ENCODE measurements at places on chromosomes 6 and 20.

DNA sequence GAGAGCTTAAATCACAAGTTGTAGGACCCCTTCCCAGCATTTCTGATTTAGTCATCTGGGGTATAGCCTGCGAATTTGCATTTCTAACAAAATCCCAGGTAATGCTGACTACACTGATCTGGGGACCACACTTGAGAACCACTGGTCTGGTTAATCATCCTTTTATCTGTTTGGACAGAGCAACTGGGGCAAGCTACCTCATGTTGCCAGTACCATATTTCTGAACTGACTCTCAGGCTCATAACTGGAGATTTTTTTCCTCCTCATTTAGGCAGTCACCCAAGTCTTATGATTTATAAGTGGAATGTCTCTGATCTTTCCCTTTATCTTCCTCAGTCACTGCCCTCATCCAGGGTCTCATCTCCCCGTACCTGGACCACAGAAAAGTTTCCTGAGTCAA, 12.0 kb upstream of the GTF3C6 start:
- DNase-seq, result no peak

DNA sequence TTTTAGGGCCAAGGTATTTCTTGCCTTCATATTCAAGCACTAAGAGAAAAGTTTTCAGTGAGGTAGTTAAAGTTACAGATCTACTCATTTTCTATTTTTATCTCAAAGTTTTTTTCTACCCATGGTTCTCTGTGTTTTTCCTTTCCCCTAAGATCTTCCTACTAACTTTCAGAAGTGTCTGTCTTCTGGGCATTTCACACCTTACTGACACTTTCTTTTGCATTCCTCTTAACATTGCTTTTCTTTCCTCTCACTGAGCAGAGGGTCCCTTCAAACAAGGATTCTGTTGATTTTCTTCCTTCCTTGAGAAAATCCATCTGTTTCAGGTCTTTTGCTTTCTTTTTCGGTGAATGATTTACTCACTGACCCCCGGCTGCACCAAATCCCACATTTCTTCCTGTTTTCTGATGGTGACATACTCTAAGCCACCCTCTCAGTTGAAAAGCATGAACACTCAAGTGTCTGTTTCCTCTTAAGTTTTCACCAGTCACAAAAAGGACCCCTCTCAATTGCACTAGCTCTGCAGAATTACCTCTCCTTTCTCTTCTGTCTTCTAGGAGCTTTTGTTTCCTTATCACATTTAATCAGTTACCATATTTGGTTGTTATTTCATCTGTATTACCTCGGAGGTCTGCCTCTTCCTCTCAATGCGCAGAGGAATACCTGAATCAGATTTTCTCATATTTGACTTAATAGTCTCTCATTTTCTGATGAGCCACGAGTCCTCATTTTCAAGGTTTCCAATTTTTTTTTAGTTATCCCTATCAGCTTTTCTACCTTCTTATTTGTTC, 73.5 kb upstream of the RNF217 start:
- no peak for DNase-seq

DNA sequence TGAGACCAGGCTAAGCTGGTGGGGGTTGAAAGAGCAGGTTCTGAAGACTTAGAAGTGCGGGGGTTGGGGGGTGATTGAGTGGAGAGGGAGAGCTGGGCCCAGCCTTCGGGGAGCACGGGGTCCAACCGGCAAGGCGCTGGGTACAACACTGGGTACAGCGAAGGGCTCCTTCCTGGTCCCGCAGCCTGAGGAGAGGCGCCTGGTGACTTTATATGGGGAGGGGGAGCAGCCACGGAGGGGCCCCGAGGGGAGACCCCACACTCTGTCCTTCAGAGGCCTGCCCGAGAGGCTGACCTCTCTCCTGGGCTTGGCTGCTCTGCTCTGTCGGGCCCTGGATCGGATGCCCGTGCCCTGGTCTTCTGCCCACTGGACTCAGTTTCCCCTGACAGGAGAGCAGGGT, 10.4 kb upstream of the NTSR1 start:
- no peak for DNase-seq

DNA sequence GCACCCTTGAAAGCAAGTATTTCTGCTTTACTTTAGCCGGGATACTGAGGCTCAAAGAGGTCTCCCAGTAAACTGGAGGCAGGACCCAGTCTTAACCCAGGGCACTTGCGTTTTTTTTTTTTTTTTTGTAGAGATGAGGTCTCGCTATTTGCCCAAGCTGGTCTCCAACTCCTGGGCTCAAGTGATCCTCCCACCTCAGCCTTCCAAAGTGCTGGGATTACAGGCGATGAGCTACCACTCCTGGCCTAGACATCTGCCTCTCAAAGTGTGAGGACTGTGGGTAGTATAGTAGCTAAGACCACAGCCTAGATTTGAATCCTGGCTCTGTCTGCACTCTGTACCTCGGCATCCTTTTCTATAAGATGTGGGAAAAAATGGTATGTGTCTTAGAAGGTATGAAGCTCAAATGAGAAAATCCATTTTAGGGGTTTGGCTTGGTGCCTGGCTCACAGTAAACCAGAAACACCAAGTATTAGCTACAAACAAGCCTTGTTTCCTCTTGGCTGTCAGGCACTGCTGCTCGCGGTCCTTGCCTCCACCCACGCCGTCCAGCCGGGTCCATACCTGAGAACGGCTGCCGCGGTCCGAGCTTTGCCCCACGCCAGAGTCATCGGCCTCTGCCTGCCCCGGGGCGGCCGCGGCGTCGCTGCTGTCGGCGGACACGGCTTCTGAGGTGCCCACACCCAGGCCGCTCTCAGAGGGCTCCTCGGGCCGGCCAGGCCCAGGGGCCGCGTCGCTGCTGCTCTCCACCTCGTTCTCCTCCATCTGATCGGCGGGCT, 1.2 kb downstream of the ZNF335 start:
- DNase-seq, result no peak

DNA sequence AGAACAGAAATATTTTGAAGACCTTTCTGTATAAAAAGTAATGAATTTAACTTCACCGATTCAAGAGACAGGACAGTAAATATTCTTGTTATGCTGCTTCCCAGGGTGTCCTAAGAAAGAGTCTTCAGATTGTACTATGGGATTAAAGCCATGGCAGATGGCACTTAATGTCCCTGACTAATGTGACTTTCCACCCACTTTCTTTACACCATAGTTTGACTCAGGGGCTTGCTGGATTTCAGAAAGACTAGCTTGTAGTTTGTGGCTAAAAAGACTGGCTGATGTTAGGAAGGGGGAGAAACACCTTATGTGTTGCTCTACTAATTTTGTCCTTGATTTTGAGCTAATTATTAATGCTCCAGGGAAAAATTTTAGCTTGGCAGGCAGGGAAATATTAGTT, 75.9 kb downstream of the UTRN start:
- no peak for DNase-seq

DNA sequence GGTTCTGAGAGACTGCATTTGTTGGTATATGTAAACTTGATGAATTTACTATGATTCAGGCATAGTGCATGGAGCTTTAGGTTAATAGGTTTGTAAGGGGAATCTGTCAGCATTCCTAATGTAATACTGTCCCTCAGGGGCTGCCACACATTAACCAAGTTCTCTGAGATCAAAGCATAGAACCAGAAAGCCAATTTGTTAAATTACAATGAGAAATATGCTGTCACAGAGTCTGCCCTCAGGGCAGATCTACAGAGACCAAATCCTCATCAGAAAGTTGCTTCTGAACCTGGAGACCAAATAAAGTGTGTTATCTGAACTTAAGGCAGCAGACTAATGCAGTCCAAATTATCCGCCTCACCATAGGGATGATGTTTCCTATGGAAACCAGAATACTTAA, 250.8 kb upstream of the HTR1E start:
- no peak for DNase-seq

DNA sequence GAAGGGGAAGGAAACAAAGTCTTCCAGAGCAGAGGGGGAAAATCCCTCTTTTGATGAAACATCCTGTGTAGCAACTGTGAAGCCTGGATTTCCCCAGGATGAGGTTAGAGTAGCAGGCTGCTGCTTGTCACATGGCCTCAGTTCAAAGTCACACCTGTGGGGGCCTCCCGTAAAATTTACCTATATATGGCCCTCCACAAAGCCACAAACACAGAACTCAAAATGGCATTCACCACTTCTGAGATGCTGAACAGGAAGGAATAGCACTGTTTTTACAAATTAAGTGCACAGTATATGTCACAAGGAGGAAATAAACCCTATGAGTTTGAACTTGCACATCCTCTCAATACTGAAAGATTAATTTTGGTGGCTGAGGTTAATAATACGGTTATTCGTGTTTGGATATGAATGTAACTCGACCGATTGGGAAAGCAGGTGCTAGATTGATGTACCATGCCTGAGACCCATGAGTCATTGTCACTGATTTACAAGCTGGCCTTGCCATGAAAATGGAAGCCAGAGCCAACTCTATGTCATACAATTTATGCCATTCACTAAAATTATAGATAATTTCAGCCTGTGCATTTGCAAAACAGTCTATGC, 70.6 kb downstream of the SGK1 start:
- peak; percentile 26 for DNase-seq

DNA sequence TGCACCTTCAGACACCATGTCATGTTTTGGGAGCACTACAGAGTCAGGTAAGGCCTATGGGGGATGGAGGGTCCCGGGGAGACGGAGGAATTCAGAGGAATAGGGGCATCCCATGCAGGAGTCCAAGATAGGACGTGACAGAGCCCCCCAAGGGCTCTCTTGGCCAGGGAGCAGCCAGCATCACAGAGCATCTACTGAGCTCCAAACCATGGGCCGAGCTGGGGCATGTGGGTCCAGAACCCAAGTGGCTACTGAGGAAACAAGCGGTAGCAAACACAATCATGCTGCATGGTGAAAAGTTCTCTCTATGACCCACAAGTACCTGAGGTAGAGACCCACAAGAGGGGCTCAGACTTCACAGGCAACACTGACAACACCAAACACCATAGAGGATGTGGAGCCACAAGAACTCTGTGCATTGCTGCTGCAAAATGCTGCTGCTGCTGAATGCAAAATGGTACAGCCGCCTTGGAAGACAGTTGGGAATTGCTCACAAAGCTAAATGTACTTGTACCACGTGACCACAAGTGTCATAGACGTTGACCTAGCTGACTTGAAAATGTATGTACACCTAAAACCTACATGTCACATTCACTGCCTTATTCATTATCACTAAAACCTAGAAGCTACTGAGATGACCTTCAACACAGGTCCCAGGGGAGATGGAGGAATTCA, 33.4 kb upstream of the MAS1L start:
- DNase-seq, result no peak

DNA sequence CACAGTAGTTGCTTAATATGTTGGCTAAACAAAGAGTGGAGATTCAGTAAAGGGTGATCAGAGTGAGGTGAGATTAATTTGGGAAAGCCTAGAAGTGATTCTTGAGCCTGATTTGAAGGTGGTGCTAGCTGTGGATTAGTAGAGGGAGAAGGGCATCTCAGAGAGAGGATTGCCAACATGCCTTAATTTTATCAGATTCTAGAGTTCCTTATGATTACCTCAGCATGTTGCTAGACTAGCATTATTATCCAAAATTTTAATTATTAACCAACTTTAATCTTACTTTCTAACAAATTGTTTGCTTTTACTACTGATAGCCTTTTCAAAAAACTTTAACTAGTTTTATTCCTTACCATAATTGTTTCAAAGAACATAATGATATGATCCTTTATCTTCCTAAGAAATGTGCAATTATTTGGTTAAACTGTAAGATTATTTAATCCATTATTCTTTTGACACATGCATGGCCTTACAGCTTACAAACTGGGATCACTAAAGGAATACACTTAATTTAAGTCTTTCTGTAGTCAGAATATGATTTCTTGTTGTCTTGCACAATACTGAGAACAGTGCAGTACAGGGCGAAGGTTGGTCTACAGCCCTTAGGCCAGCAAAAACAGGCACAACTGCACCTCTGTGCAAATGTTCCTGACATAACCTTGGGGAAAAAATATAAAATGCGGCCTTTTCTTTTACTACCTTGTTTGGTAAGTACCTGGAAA, 88.9 kb downstream of the SLC16A10 start:
- no peak for DNase-seq

DNA sequence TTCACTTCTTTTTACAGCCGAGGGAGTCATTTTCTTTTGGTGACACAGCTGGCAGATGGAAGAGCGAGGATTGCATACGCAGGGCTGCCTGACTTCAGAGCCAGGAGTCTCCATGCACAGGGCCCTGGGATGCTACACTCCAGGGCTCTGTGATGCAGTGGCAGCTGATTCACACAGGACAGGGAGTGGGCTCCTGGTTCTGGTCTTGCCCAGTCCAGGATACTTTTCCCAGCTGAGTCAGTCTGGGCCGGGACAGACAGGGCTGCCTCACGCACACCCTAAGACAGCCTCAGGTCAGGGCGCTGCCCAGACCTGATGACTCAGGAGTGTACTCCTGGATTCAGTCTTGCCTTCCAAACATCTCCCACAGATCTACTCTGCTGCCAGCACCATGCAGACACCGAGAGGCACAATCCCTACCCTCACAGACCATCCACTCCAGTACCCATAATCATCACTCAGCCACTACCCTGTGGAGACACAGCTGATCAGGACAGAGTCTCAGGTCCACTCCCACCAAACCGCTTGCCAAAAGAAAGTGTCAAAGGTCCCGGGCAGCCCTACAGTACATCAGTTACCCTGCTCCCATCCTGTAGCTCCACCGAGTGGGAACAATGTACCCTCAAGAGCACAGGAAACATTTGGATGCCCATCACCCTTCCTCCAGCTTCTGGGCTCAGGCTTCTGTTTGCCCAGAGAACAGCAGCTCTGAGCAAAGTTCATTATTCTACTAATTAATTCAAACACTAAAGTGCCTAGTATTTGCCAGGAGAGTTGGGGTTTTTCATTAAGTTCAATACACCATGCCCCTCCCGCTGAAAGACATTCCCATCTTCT, 11.5 kb downstream of the SDC4 start:
- no peak for DNase-seq

- no peak for DNase-seq
Observed at GRCh38 chr20:45545754-45546453, 1.3 kb downstream of the EPPIN start.

DNA sequence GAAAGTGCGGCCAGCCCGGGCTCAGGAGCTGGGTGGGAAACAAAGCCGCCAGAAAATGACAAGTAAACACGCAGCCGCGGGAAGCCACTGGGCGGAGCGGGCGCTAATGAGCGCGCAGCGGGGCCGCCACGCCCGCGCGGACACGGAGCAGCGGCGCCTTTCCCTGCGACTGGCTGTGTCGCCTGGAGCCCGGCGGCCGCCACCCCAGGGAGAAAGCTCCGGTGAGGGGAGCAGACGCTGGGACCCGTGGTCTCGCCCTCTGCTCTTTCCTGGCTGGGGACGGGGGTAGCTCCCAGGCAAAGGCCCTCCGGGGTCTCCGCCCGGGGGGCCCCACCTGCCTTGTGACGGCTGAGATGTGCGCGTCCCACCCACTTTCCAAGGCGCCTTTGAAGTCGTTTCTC, 54.9 kb downstream of the PRR18 start:
- DNase-seq, result no peak

DNA sequence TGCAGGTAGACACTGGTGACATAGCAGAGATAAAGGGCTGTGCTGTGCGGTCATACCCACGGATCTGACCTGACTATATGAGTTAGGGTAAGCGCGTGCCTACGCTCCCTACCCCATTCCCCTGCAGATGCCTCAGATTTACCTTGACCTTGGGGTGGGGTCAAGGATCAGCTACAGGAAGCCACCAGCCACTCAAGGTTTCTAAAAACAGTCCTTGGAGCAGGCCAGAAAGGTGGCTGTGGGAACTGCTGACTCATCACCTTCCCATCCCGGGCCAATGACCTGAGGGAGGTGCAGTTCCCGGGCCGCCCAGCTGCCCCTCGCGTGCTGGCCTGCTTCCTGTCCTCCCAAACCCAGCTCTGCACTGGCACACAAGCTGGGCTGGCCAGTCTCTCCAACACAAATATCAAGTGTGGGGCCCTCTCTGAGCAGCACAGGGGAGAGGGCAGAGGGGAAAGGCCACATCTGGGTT, 23.0 kb downstream of the KCNK5 start:
- no peak for DNase-seq

Data from GM12892 (cell line).